ENCODE measurements at places on chromosomes 1 and 21.

- DNase-seq: no peak
Observed at GRCh38 chr1:147171399-147172167, 687 bp downstream of the PRKAB2 start.

DNA sequence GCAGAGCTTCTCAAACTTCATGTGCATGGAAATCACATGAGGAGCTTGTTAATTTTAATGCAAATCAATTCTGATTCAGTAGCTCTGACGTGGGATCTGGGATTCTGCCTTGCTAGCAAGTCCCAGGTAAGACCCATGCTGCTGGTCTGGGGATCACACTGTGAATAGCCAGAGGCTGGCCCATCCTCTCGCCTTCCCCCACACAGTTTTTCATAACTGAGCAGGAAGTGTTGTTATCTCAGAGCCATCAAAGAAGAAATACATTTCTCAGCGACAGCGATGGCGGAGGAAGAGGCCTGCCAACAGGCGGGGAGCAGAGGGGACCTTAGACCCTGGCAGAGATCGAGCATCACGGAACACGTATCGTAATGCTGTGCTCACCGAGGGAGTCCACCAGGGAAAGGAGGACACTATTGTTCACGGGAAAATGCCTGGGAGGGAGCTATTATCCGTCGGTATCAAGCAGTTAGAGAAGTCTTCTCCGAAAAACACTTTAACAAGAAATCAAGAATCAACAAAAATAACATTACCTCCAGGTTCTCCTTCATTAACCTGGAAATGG lies 268.9 kb upstream of the TMEM51 start:
- DNase-seq: no peak

- DNase-seq: no peak
Observed at GRCh38 chr1:39317111-39317510, 112.6 kb downstream of the MACF1 start.

DNA sequence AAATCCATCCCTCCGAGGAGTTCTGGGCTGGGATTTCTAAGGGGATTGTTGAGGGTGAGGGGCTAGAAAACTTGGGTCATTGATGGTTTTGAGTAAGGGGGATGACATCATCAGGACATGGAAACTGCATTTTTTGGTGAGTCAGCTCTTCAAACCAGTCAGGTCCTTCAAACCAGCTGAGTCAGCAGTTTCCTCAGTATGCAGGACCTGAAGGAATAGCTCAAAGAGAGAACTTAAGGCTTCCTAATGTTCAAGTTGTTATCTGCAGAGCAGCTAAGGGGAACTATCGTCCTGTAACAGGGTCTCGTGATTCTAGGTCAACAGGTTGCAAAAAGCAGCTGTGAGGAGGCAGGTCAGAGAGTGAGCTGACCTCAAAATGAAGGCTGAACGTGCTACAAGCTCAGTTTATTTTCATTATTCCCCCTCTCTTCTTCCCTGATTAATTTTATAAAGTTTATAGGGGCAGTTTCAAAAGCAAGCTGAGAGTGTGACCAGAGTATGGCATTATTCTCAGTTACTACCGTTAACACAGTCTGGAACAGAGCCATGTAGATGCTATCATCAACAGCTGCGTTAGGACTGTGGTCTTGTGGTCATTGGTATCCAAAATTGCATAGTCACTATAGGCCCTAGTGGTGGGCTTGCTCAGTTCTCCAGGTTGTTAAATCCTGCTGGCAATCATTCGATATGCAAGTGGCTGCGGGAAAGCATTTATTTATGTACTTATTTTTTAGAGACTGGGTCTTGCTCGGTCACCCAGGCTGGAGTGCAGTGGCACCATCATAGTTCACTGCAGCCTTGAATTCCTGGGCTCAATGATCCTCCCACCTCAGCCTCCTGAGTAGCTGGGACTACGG lies 10.7 kb upstream of the SDC3 start:
- DNase-seq: no peak

DNA sequence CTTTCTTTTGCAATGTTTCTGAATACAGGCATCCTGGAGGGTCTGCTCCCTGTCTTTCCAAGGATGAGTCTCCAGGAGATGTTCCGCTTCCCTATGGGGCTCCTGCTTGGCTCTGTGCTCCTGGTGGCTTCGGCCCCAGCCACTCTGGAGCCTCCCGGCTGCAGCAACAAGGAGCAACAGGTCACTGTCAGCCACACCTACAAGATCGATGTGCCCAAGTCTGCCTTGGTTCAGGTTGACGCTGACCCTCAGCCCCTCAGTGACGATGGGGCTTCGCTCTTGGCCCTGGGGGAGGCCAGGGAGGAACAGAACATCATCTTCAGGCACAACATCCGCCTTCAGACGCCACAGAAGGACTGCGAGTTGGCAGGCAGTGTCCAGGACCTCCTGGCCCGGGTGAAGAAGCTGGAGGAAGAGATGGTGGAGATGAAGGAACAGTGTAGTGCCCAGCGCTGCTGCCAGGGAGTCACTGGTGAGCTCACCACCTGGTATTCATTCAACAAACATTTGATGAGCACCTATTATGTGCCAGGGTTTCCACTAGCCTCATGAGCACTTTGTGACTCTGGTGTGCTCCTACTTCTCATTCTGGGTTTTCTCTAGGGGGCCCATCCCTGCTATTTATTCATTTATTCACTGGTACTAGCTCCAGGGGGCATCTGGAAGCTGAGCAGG lies 9.9 kb downstream of the TNN start:
- no peak for DNase-seq

DNA sequence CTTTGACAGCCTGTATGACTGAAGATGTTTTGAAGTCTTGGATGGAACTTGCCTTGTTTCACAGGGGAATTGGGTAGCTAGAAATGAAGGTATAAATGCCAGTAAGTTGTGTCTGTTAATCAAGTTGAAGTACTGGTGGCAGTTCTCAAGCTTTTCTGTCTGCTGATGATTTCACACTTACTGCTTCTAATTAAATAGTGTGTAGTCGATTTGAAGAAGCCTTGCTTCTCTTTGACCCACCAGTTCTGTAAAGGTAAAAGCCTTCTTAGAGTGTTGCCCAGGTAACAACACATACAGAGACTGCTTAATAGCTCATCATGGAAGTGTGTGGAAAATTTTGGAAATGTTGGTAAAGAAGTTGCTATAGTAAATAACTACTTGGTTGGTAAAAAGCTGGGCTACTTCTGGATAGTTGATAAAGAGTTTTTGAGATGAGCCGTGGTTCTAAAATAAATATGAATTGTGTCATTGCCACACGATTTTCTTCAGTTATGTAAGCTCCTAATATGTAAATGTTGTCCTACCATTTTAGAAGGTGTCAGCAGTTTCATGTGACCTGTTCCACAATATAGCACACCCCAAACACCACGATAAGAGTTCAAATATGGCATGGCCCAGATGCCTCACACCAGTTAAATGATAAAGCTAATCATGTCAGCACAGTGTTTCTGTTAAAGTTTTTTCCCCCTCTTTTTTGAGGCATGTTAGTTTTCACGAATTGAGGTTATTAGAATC lies 7.4 kb downstream of the RABGAP1L start:
- DNase-seq: no peak

GRCh38 chr1:244066954-244067716 lies 16.1 kb downstream of the ZBTB18 start:
- DNase-seq: no peak

GRCh38 chr1:3611170-3612019 lies at the start of gene MEGF6:
Gene MEGF6 (minus strand): TSS chr1:3611508. CDS start chr1:3611268, 240 bp downstream.
- DNase-seq: peak; percentile 91
